ENCODE measurements at places on chromosomes 5 and 9.

DNA sequence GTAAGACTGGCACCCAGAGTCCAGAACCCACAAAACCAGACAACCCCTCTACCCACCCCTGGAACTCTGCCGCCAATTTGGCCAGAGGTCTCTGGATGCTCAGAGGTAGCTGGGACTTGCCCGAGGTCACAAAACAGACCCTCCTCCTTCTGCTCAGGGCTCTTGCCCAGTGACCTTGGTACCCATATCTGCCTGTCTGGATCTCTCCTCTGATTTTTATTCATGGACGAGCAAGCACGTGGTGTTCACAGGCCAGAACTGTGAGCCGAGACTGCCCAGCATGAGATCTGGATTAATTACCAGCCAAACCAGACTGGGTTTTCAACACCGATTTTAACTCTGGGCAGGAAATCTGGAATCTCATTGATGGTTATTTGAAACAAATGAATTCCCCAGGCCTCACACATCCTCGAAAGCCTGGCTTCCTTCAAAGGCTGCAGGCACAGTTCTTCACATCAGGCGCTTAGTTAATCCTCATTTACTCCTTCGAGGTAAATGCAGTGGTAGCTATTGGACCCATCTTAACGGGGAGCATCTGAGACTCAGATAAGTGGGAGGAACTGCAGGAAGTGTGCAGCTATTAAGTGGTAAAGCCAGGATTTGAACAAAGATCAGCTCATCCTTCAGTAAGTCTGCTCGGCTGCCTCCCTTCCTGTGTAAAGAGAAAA is 21.4 kb downstream of the COL27A1 start:
- H3K27ac ChIP-seq, result no peak overlapping the region
- H3K36me3 ChIP-seq, result no peaks in the 10 kb centered on the region
- no peak overlapping the region for H3K4me3 ChIP-seq

DNA sequence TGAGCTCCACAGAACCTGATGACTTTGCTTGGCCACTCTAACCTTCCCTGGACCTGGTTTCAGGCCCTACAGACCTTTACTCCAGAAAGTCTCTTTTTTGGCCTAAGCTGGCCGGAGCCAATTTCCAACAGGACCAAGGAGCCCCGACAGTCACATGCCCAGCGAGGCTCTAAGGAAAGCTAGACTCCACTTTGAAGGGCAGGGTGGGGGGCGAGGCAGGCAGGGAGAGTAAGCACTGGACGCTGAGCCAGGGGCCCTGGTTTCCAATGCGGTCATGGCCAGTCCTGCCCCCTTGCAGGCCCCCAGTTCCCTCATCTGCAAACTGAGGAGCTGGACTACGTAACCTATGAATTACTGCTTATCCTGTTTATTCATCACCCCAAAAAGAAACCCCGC is 65.2 kb downstream of the ADAMTS2 start:
- no peak overlapping the region for H3K4me3 ChIP-seq
- H3K27me3 ChIP-seq, result no peaks in the 10 kb centered on the region
- H3K4me1 ChIP-seq, result peaks cover 19% of the 10 kb centered on the region
- H3K27ac ChIP-seq, result no peak overlapping the region
- DNase-seq, result no peak

- DNase-seq, result no peak
- no peak overlapping the region for H3K27ac ChIP-seq
- H3K4me3 ChIP-seq, result no peak overlapping the region
- no peaks in the 10 kb centered on the region for H3K4me1 ChIP-seq
- H3K36me3 ChIP-seq, result no peaks in the 10 kb centered on the region
Measured at GRCh38 chr9:13535141-13535540, 255.6 kb upstream of the MPDZ start.

- no peaks in the 10 kb centered on the region for H3K36me3 ChIP-seq
- H3K27me3 ChIP-seq, result no peaks in the 10 kb centered on the region
- no peaks in the 10 kb centered on the region for H3K4me1 ChIP-seq
- H3K4me3 ChIP-seq, result no peak overlapping the region
- no peak for DNase-seq
- H3K27ac ChIP-seq, result no peak overlapping the region
Measured at GRCh38 chr5:22693121-22693520, 160.0 kb downstream of the CDH12 start.

- no peak overlapping the region for H3K27ac ChIP-seq
- H3K36me3 ChIP-seq, result no peaks in the 10 kb centered on the region
Measured at GRCh38 chr5:120306303-120306702, 157.8 kb upstream of the PRR16 start.

DNA sequence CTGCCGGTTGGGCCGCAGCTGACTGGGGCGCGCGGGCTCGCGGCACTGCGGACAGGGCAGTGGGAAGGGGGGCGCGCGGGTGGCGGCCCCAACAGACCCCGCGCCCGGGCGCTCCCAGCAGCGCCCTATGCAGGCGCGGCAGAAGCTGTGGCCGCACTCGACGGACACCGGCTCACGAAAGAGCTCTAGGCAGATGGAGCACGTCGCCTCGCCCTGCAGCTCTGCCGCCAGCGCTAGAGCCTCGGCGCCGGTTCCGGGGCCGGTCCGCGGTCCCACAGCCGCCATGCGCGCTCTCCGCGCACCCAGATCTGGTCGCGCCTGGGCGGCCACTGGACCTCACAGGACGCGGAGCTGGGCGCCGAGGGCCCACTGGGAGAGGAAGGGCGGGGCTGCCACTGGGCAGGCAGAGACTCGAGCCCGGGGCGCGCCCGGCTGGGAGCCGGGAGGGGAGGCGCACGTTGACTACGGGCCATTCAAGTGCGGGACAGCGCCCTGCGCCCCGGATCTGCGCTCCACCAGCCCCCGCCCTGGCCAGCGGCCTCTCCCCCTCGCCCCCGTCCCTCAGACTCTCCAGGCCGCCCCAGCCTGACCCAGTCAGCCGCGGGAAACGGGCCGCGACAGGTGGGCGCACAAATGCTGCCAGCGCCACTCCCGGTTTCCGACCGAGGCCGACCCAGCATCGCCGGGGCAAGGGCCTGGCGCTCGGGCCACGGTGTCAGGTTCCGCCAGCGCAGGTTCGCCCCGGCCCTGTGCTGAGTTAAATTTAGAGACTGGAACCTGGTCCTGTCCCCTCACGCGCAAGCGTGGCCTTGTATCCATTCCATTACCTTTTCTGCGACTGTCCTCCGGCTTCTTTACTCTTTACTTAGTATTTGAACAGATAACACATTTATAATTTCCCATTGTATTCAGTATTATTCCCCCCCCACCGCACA is at the start of gene TRIM7:
TSS of gene TRIM7 (minus strand) at position 371 of the 935 bp plus-strand sequence. CDS start at position 285, 86 bp downstream.
- H3K27me3 ChIP-seq, result no peaks in the 10 kb centered on the region
- H3K4me1 ChIP-seq, result no peaks in the 10 kb centered on the region
- no peaks in the 10 kb centered on the region for H3K36me3 ChIP-seq
- DNase-seq, result peak; percentile 62
- H3K4me3 ChIP-seq, result peak within 1 kb of the TSS; percentile 77

GRCh38 chr5:15702102-15702501 is 202.1 kb downstream of the FBXL7 start:
- DNase-seq, result peak; percentile 67
- 0 out of 2 replicates have a peak overlapping the region, but pooled peaks have one; percentile 12 for H3K27ac ChIP-seq
- H3K36me3 ChIP-seq, result no peaks in the 10 kb centered on the region
- H3K4me3 ChIP-seq, result no peak overlapping the region

- no peaks in the 10 kb centered on the region for H3K36me3 ChIP-seq
- peaks cover 6% of the 10 kb centered on the region for H3K4me1 ChIP-seq
- DNase-seq, result no peak
- no peaks in the 10 kb centered on the region for H3K27me3 ChIP-seq
- H3K27ac ChIP-seq, result no peak overlapping the region
Measured at GRCh38 chr5:73668017-73668416, 42.0 kb downstream of the ARHGEF28 start.

DNA sequence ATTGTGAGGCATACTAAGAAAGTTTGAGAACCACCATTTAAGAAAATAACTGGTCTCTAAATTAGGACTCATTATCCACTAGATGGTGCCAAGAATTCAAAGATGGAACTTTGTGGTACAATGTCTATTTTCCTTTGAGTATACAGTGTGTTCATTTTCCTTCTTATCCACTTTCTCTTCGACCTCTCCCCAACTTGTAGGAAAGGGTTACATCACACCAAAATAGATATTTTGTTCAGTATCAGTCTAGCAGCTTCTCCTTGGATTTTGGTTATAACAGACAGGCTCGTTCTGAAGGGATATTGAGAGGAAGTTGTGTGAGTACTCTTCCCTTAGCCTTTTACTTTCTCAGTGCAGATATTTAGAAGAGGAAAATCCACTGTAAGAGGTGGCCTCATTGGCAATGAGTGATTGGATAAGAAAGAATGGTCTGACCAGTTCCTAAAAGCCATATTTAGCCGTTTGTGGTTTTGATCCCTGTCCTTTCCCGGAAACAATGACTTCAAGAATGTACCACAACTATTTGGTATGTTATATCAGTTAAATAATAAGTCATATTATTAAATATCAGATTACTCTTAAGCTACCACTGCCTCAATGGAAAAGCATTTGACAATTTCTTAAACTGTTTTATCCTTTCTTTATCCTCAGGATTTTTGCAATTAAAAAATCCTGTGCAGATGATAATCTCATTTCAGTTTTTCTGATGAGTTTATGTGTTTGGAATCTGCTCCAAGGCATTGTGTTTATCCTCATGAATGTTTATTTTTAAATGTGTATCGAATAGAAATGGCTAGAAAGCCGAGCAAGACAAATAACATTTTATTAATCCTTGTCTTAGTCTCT is 69.0 kb upstream of the GRAMD2B start:
- peaks cover 55% of the 10 kb centered on the region for H3K4me1 ChIP-seq
- H3K4me3 ChIP-seq, result peak overlapping the region; percentile 71
- no peaks in the 10 kb centered on the region for H3K36me3 ChIP-seq
- DNase-seq, result peak; percentile 96
- H3K27me3 ChIP-seq, result no peaks in the 10 kb centered on the region

DNA sequence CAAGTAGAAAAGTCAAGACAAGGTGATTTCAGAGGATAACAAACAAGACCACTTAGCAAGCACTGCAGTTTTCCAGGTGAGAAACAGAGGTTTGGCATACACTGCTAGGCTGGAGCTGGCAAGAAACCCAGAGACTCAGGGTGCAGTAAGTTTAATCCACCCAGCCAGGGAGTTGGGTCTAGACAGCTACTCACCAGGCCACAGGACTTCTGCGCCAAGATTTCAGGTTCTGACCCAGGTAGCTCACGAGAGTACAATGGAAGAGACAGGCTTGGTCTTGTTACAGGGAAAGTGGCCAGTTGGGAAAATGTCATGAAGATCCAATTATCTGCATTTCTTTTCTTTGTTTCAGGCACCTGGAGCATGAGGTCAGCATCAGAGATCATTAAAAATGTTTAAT is 9.8 kb downstream of the SMIM23 start:
- H3K4me1 ChIP-seq, result no peaks in the 10 kb centered on the region
- H3K27me3 ChIP-seq, result peaks cover 15% of the 10 kb centered on the region
- H3K36me3 ChIP-seq, result no peaks in the 10 kb centered on the region
- no peak for DNase-seq
- H3K4me3 ChIP-seq, result no peak overlapping the region

- H3K4me3 ChIP-seq, result no peak overlapping the region
- DNase-seq, result peak; percentile 40
- H3K27ac ChIP-seq, result no peak overlapping the region
- no peaks in the 10 kb centered on the region for H3K4me1 ChIP-seq
- no peaks in the 10 kb centered on the region for H3K27me3 ChIP-seq
Measured at GRCh38 chr9:113317777-113318176, 14.6 kb upstream of the RNF183 start.

GRCh38 chr9:25310961-25311360 is 367.3 kb downstream of the TUSC1 start:
- no peak for DNase-seq
- H3K36me3 ChIP-seq, result no peaks in the 10 kb centered on the region
- no peaks in the 10 kb centered on the region for H3K27me3 ChIP-seq

- H3K36me3 ChIP-seq, result no peaks in the 10 kb centered on the region
- peaks cover 23% of the 10 kb centered on the region for H3K4me1 ChIP-seq
- no peaks in the 10 kb centered on the region for H3K27me3 ChIP-seq
- DNase-seq, result no peak
- H3K27ac ChIP-seq, result peak overlapping the region; percentile 60
- H3K4me3 ChIP-seq, result no peak overlapping the region
Measured at GRCh38 chr5:140262221-140262620, 40.7 kb downstream of the PFDN1 start.

DNA sequence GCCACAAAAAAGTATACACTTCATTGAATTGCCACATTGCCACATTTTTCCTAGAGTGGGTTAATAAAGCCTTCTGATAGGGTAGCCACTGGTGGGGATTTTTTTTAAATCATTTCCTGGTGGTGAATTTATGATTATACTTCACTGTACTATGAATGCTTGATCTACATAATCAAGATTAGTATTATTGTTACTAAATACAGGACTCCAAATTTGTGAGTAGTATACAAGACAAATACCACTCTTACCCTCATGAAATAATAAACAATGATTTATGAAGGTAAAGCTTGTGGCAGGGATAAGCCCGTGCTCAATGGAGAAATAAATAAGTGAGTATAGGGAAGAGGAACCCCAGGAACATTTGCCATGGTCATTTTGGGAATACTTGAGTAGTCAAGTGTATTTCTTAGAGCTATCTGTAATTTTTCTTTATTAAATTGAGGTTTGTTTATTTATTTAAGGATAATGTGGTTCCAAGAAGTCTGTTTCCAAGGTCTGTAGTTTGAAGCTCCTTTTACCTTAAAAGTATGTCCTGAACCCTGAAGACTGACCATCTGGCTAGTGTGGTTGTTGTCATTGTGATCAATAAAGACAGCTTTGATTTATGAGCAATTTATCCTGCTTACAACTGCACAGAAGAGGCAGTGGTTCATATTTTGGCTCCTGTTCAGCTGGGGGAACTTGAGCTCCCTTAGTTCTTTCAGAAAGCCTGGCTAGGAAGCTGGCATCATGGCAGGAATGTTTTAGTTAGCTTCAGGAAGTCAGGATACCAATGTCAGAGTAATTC is 118.6 kb downstream of the ZSWIM6 start:
- peaks cover 27% of the 10 kb centered on the region for H3K4me1 ChIP-seq
- no peaks in the 10 kb centered on the region for H3K27me3 ChIP-seq
- peak overlapping the region; percentile 38 for H3K4me3 ChIP-seq
- DNase-seq, result peak; percentile 70

- no peak overlapping the region for H3K27ac ChIP-seq
- no peaks in the 10 kb centered on the region for H3K4me1 ChIP-seq
- no peaks in the 10 kb centered on the region for H3K27me3 ChIP-seq
- peak; percentile 57 for DNase-seq
Measured at GRCh38 chr5:118611332-118611945, 376.9 kb downstream of the DTWD2 start.

- H3K4me1 ChIP-seq, result peaks cover 15% of the 10 kb centered on the region
- peaks cover 18% of the 10 kb centered on the region for H3K36me3 ChIP-seq
- peak overlapping the region; percentile 95 for H3K4me3 ChIP-seq
- DNase-seq, result peak; percentile 77
- peak overlapping the region; percentile 84 for H3K27ac ChIP-seq
Measured at GRCh38 chr9:15423231-15423985, 732 bp downstream of the SNAPC3 start.

GRCh38 chr9:91407580-91408318 is 15.9 kb downstream of the NFIL3 start:
- DNase-seq, result peak; percentile 29
- H3K27me3 ChIP-seq, result no peaks in the 10 kb centered on the region
- peak overlapping the region; percentile 6 for H3K27ac ChIP-seq
- H3K4me3 ChIP-seq, result no peak overlapping the region
- H3K4me1 ChIP-seq, result peaks cover 26% of the 10 kb centered on the region

- H3K27me3 ChIP-seq, result no peaks in the 10 kb centered on the region
- H3K4me3 ChIP-seq, result no peak overlapping the region
- H3K36me3 ChIP-seq, result no peaks in the 10 kb centered on the region
- H3K27ac ChIP-seq, result no peak overlapping the region
- DNase-seq, result peak; percentile 64
Measured at GRCh38 chr5:134051305-134051704, 46.5 kb upstream of the VDAC1 start.

- no peaks in the 10 kb centered on the region for H3K27me3 ChIP-seq
- H3K4me1 ChIP-seq, result peaks cover 18% of the 10 kb centered on the region
- no peaks in the 10 kb centered on the region for H3K36me3 ChIP-seq
- peak overlapping the region; percentile 68 for H3K27ac ChIP-seq
Measured at GRCh38 chr5:81779125-81779915, 28.4 kb upstream of the SSBP2 start.
